Left lung (tissue), 14 donors: ENCODE measurements at places on chromosomes 4 and X. TPM values are rescaled to one million over a fixed set of nuclear protein-coding genes. Genes with fewer than 3 reads are reported as not detected.
A peak's percentile ranks its signal among the peaks of the same experiment; 100 is the strongest.

STK32B gene
- 0.90 TPM for total RNA-seq

DNA sequence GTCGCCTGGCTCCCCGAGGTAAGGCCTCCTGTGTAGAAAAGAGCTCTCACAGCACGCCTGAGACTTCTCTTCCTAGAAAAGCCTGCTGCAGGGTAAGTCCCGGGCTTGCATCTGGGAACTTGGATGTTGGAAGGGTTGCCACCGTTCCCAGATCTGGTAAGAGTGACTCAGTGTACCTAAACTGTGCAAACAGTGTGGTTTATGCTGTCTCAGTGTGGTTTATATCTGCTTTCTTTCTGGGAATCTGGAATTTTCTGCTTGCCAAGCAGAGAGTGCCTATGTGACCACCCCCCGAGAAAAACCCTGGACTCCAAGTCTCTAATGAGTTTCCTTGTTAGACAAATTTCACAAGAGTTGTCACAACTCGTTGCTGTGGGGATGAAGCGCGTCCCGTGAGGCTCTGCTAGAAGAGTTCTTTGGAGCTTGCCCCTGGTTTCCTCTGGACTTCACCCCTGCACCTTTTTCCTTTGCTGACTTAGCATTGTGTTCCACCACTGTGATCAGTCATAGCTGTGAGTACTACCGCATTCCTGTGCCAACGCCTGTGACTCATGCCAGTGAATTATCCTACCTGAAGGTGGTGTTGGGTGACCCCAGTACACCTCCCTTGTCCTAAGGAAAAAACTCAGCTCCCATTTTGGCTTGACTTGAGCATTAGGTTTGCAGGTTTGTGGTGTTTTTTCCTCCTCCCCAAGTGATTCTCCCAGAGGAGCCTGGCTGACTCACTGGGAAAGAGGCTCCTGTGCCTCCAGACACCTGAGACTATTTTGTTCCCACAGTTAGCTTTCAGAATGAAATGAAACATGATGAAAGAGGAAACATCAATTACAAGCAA is 14.5 kb downstream of the SLC2A9 start:
- no peak for DNase-seq

DNA sequence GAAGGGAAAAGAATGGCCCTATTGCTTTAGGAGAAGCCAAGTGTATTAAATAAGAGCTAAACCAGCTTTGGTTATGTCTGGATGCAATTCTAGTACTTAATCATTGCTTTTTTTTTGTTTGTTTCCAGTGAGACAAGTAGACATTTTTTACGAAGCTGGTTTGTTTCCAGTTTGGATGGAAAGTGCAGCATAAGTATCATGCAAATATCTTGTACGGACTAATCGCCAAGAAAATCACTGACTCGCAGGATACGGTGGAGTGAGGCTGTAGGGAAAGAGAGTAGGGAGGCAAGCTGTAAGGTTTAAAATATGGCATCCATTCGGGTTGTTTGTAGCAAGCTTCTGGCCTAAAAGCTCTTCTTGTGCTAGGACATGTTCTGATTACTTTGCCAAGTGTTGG is 64.8 kb downstream of the HPGD start:
- peak; percentile 35 for DNase-seq

DNA sequence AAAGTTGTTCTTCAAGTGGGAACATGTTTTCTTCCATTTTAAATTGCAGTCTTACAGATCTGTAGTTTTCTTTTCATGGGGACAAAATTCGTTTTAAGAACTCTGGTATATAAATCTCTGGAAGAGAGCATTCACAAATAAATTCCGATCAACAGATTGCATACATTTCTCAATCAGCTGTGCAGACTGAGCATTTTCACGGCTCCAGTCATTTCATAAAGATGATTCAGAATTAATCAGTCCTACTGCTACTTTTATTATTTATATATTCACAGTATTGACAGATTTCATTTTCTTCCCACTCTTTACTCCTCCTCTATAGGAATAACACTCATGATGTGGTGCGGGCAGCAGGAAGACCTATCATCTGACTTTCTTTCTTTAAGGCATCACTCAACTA is 534.9 kb upstream of the FTHL17 start:
- DNase-seq: no peak

SLC2A9 gene
- total RNA-seq: 10.6 TPM

- no peak for DNase-seq
Observed at GRCh38 chr4:137106733-137107132, 425.6 kb downstream of the PCDH18 start.

SAGE1 gene
- total RNA-seq: not detected

DNA sequence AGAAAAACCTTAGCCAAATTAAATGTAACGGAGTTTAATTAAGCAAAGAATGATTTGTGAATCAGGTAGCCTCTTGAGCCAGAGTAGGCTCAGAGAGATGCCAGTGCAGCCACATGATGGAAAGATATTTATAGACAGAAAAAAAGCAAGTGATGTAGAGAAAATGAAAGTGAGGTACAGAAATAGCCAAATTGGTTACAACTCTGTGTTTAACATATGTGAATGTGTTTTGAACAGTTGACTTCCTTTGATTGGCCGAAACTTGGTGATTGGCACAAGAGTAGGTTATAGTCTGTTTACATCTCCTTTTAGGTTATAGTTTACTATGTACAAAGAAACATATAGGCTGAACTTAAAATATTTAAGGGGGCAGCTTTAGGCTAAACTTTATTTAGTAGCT is 459.9 kb upstream of the BOD1L1 start:
- no peak for DNase-seq

GRCh38 chr4:3483471-3483921 is 20.4 kb downstream of the DOK7 start:
- peak; percentile 74 for DNase-seq

DNA sequence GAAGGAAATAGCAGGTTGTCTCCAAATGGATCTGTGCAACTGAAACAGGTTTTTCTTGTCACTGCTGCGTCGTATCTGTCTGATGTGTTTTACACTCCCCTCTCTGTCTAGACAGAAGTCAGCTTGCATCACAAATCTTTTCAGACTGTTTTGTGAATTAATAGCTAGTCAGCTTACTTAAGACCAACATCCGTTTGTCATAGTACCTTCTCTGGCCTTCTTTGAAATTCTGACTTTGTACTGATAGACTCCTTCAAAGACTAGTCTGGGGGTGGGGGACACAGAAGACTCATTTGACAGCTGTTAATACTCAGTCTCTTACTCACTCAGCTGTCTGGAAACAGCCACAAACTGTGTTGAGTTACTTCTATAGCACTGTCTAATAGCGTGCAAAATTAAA is 197.8 kb downstream of the PALLD start:
- DNase-seq: peak; percentile 73

PAQR3 gene
- 12.5 TPM for total RNA-seq

GLRA3 gene
- not detected for total RNA-seq

DNA sequence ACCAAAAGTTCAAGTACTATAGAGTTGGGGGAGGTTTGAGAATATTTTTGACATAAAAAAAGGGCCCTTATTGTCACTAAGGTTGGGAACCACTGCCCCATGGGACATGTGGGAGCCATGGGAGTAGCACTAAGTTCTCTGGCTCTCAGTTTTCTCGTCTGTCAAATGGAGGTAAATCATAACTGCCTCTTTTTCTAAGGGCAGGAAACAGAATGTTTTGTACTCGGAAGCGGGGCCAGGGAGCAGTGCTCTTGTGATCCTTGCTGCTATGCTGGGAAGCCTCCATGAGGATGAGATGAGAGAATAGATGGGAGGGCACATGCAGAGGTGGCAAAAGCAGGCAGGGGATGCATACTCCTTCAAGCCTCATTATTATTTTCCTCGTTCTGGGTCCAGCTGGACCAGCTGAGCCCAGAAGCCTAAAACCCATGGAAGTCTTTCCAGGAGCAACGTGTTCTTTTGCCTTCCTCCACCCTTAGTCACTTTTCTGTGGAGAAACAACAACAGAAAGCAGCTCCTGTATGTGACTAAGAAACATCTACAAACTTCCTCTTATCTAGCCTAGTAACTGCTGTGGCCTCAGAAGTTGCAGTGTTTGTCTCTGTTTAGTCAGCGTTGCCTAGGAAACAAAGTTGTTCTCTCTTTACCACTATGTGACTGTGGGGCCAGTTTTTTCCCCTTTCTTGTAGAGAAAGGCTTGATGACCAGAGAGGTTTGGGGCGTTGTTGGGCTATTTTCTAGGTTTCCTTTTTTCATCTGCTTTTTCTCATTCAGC is 64.8 kb downstream of the TSC22D3 start:
- peak; percentile 66 for DNase-seq

DNA sequence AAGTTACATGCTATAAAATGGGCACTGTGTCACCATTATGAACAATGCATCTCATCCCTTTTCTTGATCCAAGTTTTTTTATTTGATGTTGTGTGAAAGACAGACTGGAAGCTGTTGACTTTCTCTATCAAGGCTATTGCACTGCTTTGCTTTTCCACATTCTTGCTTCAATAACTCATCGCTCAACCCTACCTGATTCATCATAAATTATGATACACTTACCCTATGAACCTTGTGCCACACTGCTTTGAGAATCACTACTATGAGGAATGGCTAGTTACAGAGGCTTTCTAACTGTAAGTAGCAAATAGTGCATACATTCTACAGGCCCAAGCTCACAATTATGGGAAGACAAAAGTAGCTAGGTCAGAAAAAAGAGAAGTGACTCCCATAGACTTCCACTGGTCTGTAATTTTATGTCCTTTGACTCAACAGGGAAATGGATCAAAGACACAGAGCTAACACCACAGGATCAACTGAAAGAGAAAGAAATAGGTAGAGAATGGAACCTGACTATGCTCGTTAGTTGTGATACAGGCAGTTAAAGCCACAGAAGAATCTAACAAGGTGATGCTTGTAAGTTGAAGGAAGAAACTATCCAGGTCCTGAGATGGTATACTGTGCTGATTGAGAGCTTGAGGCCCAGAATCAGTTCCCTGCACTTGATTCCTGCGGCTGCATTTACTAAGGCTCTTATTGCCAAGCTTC is 163.5 kb downstream of the PPP3CA start:
- no peak for DNase-seq

DNA sequence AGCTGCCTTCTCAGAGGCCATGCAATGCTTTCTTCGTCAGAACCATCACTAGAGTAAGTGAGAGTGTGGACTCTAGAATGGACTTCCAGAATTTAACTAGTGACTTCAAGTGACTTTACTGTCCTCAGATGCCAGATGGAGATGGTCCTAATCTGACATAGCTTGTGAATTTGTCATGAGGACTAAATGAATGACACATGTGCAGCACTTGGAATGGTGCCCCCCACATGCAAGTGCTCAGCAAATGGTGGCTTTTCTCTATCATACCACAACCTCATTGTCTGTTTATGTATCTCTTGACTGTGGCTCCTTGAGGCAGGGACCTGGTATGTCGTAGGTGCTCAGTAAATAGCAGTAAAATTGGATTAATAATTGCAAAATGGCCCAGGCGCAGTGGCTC is 91.6 kb upstream of the STX18 start:
- no peak for DNase-seq

DNA sequence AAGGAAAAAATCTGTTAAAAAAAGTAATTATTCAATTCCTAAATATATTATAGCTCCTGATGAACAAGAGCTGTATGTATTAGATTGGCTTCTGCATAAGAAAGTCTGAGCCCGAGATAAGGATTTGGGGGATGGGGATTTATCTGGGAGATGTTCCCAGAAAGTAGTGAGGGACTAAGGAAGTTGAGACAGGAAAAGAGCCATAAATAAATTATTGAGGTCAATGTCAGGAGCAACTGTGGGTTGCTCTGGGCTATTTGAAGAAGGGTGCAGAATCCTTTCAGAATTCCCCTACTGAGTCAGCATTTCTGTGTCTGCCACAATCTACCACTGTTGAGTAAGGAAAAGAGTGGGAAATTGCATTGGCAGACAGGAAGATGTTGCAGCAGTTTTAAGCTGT is 3.1 kb upstream of the TDO2 start:
- DNase-seq: no peak

DNA sequence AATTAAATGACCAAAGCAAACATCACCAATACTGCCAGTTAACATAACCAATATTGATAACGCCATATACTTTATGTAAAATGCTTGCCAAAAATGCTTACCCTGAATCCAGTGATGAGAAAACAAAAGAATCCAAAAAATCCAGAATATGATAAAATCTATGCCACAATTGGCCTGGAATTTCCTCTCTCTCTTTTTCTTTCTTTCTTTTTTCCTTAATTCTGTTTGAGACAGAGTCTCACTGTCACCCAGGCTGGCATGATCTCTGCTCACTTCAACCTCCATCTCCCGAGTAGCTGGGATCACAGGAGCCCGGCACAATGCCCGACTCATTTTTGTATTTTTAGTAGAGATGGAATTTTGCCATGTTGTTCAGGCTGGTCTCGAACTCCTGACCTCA is 9.8 kb upstream of the SLC7A11 start:
- no peak for DNase-seq

NOX1 gene
- not detected for total RNA-seq

DNA sequence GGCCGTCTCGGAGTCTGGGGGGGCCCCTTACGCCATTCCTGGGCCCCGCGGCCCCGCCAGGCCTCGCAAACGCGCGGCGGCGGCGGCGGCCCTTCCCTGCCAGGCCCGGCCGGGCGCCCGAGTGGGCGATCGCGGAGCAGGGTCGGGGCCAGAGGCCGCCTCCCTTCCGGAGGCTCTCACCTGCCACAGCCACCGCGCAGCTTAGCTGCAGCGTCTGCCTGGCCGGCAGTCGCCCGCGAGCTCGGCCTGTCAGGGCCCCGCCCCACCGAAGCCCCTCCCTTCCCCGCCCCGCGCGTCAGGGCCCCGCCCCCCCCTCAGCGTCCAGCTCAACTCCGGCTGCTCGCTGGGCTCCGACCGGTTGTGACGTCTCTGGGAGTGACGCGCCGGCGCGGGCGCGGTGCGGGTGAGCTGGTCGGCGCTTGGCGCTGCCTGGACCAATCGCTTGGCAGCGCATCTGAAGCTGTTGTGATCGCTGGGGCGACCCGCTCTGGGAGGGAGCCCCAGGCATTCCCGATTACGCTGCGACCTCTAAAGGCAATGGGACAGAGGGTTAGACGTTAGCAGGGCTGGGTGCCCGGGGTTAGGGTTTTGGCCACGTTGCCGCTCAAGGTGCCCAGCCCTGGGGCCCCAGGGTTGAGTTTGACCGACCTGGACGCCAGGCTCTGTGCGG is at the start of gene SLC10A3:
Gene SLC10A3, minus strand, starts transcription at position 216 of the 670 bp plus-strand sequence. CDS start 1,689 bp downstream, outside the sequence.
- peak; percentile 97 for DNase-seq

PRDM5 gene
- 13.8 TPM for total RNA-seq

DNA sequence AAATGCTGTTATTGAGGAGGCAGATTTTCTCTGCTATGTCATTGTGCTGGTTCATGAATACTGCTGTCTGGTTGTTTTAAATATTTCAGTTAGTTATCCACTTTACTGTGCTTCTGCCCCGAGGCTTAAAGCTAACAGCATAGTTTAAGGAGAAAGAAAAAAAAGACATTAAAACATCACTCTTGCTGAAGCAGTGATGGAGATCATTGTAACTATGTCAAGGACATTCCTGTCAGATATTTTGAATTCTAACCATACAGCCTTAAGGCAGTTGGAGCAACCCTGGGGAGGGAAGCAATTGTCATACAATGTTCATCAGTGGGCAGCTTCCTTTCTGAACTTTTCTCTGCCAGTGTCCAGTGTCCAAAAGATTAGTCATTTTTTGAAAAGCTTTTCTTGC is 199.0 kb upstream of the DDX53 start:
- DNase-seq: no peak

GRCh38 chr4:15233264-15233597 is 194.6 kb upstream of the C1QTNF7 start:
- DNase-seq: no peak
